ENCODE measurements at places on chromosomes 2 and 18.

DNA sequence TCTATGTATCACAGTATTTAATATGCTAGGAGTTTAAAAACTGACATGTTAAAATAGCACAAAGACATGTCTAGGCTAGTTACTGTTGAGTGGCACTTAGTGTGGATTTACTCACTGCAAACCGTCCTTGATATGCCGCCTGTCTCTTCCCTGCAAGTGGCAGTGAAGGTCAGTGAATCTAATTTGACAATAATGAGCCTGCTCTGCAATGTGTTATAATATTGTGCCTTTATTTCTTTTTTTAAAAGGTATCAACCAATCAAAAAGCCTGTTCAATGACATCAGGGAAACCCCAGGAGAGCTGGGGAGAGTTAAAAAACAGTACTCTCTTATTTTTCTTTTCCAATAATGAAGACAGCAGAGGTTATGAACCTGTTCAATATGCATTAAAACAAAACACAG, 384.1 kb downstream of the ERBB4 start:
- DNase-seq: no peak

DNA sequence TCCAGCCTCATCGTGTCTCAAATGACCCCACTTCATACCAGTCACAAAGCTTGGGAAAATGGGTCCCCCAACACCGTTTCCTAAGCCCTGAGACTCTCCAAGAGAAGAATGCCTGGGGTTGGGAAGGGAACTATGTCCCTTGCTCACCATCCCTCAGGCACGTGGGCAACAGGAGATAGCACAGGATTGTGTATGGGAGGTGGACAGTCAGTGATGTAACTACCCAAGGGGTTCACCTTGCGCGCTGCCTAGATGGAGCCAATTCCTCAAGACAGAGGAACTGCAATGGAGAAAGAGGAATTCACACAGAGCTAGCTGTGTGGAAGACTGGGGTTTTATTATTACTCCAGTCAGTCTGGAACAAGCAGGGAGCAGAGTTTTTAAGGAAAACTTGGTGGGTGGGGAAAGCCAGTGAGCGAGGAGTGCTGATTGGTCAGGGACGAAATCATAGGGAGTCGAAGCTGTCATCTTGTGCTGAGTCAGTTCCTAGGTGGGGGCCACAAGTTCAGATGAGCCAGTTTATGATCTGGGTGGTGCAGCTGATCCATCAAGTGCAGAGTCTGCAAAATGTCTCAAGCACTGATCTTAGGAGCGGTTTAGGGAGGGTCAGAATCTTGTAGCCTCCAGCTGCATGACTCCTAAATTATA, 13.8 kb upstream of the CXCR1 start:
- no peak for DNase-seq

GRCh38 chr2:181420259-181421130, 36.7 kb upstream of the ITGA4 start:
- DNase-seq: no peak

GRCh38 chr2:173589604-173590275, 235.1 kb downstream of the CDCA7 start:
- DNase-seq: no peak

- no peak for DNase-seq
These were observed 154.1 kb downstream of the SH3BP4 start for GRCh38 chr2:235105821-235106359.

- no peak for DNase-seq
These were observed 12.1 kb downstream of the ADAM17 start for GRCh38 chr2:9543557-9543956.

DNA sequence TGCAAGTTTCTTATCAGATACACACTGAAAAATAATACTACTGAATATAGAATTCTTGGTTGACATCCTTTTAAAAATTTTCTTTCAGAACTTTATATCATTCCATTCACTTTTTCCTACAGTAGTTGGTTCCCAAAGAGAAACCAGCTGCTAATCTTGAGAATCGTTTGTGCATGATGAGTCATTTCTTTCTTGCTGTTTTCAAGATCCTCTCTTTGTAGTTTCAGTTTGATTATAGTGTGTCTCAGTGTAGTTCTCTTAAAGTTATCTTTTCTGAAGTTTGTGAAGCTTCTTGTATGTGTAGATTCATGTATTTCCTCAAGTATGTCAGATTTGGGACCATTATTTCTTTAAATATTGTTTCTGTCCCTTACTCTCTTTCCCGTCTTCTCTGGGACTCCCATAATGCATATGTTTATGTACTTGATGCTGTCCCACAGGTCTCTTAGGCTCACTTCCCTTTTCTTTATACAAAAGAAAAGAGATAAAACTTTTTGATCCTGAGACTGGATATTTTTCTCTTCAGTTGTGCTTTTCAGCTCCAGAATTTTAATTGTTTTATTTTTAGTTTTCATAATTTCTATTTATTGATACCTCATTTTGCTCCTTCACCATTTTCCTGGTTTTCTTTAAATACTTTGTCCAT, 801.0 kb downstream of the TDRD15 start:
- DNase-seq: no peak

DNA sequence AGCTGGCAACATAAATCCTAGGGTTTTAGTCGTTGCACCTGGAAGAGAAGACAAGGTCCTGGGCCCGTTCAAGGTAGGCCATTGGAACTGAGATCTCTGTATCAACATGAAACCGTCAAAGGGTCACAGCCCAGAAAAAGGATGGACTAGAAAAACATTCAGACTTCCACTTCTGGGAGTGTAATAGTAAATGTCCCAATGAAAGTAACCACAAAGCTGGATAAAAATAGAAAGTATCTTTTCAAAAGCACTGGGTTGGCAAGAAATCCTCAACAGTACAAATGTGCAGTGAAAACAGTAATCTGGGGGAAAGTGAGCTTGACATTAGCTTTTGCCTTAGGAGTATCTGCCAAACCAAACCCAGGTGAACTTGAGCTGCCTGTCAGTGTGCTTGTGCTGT, 12.9 kb downstream of the CGREF1 start:
- DNase-seq: no peak

- DNase-seq: peak; percentile 5
These were observed 122.7 kb downstream of the TWIST2 start for GRCh38 chr2:238970553-238971081.

- DNase-seq: no peak
These were observed 114.2 kb upstream of the ID2 start for GRCh38 chr2:8567469-8568260.

DNA sequence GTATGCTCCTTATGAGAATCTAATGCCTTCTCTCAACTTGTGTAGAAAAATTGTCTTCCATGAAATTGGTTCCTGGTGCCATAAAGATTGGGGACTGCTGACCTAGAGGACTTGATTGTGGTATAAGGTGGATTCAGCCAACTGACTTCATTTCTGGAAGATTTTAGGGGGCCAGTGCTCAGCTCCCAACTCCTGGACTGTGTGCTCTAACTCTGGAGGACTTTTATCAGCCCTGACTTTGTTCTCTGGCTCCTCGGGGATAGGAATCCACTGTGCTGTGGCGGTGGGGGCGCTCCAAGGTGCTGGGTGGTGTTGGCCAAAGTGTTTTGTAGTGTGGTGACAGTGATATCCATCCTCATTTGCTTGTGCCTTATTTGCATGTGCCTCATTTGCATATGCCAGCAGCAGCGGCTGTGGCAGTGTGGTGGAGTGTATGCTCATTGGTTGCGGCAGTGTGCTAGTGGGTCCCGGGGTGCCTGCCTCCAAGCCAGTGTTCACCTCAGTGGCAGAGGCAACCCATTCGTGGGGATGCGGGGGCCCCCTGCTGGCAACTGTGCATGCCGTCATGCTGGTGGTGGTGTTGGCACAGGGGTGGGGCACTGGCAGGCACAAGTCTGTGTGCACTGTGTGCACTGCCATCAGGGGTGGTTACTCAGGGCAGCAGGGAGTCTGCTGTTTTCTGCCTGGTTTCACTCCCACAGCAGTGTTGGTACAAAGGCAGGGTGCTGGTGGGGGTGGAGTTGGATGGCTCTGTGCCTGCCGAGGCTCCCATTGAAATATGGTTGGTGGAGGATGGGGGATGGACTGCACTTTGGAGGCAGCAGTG, 19.6 kb downstream of the EHBP1 start:
- no peak for DNase-seq

- no peak for DNase-seq
These were observed 44.5 kb upstream of the MAP4K3 start for GRCh38 chr2:39481611-39482010.

DNA sequence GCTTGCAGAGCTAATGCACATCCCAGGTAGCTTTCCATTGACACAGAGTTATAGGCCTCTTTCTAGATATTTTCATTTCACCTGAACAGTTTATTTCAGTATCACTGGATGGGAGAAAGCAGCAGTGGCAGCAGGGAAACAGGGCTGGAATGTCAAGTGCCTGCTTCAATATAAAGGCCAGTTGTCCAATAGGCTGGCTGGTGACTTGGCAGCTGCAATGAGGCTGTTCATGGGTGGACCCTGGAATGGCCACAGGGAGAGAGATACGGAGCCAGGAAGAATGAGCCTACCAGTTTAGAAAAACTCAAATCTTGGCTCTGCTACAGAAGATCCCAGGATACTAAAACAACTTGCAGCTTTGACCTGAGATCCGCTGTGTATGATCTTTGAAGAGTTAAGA, 185.0 kb downstream of the BCL11A start:
- no peak for DNase-seq

- no peak for DNase-seq
These were observed 562.5 kb upstream of the FAM98A start for GRCh38 chr2:34161549-34161948.

- no peak for DNase-seq
These were observed 23.9 kb upstream of the GPR17 start for GRCh38 chr2:127621981-127622431.

- DNase-seq: no peak
These were observed 36.6 kb upstream of the TAF1B start for GRCh38 chr2:9806656-9807055.

GRCh38 chr2:215428060-215428910, 7.6 kb downstream of the FN1 start:
- DNase-seq: no peak

DNA sequence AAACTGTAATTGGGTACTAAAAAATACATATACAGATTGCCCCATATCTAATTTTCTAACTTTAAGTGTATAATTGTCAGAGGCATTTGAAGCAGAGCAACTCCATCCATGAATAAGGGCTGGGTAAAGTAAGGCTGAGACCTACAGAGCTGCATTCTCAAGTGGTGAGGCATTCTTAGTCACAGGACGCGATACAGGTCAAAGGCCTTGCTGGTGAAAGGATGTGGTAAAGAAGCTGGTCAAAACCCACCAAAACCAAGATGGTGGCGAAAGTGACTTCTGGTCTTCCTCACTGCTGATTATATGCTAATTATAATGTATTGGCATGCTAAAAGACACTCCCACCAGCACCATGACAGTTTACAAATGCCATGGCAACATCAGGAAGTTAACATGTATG, 50.0 kb downstream of the SLC8A1 start:
- no peak for DNase-seq

DNA sequence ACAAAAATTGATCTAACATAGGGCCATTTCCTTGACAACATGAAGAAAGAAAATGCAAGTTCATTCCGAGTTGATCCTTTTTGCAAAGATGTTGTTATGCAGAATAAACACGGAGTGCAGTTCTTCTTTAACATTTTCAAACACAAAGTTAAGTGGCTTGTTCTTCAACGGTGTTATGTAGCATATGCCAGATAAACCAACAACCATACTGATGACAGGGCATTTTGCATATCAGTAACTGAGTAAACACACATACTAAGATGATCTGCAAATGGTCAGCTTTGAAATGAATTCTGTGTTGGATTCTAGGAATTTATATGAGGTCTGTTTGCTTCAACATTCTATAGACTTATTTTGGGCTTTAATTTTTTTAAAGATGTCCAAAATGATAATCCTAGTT, 266.4 kb downstream of the GPD2 start:
- DNase-seq: no peak

DNA sequence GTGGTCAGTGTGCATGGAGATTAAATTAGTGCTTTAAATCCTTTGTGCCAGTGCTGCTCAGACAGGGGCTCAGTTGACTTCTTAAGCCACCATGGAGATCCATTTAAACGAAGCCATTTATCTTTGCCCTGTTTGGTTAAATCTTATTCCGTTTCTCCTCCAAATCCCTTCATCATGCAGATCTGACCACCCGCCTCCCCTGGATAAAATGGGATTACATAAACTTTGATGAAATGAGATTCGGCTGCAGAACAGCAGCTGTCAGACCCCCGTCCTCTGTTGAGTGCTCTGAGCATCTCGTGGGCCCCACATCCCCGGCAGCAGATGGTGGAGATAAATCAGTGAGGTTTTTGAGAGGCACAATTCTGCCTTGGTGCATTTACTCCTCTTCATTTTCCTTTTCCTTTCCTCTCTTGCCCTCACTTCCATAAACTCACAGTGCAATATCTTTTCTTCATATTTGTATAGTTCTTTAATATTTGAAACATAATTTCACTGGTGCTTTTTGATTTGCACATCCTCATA, 84.4 kb upstream of the TWIST2 start:
- DNase-seq: no peak

DNA sequence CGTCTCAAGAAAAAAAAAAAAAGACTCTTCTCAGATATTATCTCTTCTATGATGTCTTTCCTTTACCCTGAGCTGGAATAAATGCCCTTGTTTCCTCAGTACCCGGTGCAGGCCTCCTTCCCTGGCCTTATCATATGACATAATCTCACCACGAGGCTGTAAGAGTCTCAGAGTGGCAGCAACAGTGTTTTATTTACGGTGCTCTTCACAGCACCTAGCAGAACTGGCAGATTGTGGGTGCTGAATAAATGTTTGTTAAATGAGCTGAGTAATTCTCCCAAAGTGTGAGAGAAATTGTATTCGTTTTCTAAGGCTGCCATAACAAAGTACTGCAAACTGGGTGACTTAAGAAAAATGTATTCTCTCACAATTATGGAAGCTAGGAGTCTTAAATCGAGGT, 82.8 kb upstream of the CD28 start:
- DNase-seq: peak; percentile 10

DNA sequence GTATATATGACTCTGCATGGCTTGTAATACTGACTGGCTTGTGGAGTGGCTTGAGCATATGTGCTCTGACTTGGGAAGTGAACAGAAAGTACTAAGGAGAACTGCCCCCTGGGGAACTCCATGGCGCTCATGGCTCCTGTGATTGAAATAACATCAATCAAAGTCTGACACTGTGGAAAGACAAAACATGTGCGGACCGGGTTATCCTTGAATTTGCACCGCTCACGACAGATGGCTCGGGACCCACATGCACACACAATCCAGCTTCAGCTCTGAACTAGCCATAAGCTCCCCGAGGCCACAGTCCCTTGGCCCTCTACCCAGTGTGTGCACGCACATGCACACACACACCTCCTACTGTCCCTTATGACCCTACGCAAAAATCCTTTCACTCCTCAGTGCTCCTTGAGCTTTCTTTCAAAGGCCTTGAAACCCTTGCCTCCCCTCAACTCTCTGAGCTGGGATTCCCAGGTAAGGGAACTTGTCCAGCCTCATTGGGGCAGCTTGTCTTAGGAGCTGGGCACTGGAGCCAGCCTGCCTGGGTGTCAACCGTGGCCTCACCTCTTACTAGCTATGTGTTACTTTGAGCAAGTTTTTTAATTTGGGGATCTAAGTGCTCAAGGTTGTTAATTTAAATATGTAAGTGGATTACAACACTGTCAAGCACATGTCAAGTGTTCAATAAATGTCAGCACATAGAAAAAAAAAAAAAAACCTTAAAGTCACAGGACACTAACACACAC, 43.6 kb downstream of the MRPS5 start:
- DNase-seq: no peak

GRCh38 chr2:19195661-19196060, 162.8 kb downstream of the OSR1 start:
- DNase-seq: no peak
